ENCODE measurements at places on chromosomes 12 and 14.

DNA sequence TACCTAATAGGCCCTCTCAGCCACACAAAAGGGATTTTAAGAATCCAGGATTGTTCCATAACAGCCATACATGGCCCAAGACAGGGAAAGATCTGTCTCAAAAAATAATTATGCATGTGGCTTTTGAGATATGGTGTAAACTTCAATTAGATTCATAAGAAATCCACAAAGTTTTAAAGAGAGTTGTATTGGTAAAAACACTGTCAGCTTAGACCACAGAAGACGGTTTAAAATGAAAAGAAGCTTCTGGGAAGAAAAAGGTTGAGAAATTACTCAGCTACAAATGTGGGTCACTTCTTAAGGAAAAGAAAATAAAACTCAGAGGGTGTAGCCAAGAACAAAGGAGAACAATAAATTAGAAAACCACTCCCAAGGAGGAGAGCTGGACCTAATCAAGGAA lies 191.4 kb downstream of the KIF26A start:
- no peak for DNase-seq

DNA sequence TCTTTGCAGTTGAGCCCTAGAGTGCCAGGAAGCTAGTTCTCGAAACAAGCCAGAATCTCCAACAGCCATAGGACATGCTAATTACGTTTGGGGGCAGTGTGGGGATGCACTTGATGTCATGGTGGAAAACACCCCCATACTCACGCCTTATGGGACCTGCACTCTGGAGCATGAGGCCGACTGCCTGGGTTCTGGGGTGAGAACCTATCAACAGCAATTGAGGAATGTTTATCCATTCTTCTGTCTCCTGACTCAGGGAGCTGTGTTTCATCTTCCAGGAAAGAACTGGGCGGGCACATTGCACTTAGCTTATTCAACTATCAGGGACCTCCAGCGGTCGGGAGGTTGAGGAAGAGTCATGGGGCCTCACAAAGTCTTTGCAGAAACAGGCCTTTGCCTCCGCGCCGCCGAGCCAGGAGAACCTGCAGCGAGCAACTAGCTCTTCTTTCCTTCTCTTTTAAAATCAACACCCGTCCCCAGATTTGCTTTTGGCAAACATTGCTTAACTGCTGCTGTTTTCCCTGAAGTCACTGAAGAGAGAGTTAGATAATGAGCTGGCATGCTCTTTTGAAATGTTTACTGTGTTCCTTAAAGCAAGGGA lies 226.1 kb upstream of the DIO3 start:
- DNase-seq: no peak

DNA sequence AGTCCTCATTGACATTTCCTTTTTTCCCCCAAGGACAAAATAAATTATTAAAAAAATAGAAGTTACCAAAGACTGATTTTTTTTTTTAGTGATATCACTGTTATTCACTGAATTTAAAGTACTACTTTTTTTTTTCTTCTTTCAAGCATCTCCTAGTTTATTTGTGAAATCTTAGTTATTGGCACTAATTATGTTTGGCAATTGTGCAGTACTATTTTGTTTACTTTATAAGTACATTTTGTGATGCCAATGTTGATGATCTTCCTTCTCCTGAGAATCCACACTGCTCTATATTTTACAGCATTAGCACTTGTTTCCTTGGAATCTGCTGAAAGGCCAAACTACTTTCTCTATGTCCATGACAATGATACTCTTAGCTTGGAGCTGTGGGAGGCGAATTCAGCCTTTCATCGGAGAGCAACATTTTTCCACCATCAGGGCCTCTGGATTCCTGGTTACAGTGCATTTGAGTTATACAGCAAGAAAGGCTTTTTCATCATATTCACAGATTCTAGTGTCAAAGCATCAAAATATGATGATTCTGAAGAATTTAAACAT lies 123.8 kb upstream of the PTPRQ start:
- no peak for DNase-seq

- no peak for DNase-seq
Observed at GRCh38 chr12:76495556-76495955, 64.0 kb downstream of the OSBPL8 start.

GRCh38 chr12:42935756-42936155 lies 346.2 kb upstream of the PRICKLE1 start:
- DNase-seq: no peak

DNA sequence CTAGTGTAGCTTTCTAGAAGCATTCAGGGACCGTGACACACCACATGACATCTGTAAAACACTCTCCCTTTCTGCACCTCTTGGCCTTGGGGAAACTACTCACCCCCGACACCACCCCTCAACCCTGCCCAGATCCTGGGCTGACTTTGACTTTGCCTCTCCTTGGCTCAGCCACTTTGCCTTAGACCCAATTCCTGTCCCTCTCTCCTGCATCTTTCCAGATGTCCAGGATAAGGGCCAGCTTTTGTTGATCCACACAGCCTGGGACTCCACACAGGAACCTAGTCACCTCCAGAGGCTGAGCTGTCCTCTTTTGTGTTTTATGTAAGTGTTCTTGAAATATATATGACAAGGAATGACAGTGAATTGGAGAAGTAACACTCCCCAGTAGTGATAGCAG lies 153.7 kb upstream of the PLXNC1 start:
- DNase-seq: no peak

DNA sequence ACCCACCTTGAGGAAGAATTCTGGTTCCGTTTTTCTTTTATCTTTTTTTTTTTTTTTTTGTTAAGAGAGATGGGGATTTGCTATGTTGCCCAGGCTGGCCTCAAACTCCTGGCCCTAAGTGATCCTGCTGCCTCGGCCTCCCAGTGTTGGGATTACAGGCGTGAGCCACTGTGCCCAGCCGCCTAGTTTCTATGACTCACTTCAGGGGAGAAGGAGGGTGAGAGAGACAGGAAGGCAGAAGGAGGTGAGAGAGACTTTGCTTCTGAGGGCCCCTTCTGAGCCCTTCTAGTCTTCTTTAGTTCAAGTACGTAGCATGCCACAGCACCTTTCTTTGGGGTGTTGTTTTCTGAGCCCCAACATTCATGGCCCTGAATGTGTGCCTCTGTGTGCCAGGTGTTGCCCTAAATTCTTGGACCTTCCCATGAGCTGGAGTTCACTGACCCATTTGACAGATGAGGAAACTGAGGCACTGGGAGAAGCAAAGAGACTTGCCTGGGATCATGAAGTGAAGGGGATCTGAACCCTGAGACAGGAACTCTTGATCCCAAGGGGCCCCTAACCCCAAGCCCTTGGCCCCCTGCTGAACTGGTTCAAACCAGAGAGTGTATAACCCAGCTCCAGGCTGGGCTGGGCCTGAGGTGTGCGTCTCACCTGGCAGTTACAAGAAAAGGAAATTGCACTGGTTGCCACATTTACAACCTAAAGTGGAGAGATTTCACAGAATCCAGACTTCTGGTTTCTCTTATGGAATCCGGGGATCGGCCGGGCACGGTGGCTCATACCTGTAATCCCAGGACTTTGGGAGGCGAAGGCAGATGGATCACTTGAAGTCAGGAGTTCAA lies 20.8 kb downstream of the SH2B3 start:
- DNase-seq: no peak

DNA sequence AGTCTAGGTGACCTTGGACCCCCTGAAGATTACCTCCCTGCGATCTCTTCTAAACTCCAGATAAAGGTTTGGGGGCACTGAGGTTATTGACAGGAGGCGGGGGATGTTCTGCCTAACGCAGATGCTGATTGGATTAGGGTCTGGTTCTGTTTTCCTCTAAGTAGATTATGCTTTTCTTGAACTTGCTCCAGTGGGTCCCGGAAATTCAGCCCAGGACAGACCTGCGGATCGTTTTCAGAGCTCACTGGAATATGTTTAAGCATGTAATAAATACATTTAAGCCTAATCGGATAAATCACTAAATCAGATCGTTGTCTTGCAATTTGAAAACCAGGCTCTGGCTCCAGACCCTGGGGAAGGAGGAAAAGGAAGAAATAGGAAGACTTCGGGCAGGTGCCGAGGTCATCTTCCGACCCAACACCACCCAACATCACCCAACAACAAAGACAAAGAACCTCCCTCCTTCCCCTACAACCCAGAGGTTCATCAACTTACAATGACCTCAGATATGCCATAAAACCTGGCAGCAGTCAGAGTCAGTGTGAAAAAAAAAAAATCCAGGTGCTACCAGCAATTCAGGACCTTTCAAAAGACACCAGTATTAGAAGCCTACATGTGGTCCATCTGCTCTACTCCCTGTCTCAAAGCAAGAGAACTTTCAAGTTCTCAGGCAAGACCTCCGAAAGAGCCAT lies 148.4 kb downstream of the KSR2 start:
- no peak for DNase-seq

DNA sequence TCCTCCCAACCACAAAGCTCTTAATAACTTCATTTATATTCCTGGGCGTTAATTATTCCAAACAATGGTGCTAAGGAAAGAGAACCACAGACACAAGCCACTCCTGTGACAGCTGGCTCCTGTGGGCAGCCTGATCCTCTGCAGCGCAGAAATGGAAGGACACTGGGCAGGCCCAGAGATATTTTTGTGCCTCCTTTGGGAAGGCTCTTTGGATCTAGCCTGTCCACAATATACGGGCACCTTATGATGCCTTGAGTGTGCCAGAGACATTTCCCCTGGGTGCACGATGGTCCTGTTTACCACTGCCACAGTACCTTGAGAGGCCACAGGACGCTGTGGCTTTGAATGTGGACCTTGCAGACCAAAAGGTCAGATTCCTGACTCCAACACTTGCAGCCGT lies 2.1 kb downstream of the ASB2 start:
- DNase-seq: no peak

GRCh38 chr12:50394469-50395029 lies 1.9 kb downstream of the FAM186A start:
- DNase-seq: no peak

DNA sequence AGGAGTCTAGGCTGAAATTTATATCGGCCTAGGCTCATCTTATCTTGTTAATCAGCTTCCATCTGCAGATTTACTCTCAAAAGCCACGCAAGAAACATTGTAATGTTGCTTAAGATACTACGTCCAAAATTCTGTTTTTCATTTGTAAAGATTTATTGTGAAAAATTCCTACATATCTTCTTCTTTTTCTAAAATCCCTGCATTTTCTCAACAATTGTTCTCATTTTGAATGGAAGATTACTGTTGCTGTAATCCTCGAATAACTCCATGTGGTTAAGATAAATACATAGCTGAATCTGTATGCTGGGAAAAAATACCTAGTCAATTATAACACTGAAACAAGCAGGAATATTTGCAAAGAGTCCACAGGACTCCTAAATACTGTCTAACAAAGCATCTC lies 15.6 kb downstream of the INSM2 start:
- no peak for DNase-seq

GRCh38 chr14:90332271-90332584 lies 487 bp upstream of the NRDE2 start:
- no peak for DNase-seq

DNA sequence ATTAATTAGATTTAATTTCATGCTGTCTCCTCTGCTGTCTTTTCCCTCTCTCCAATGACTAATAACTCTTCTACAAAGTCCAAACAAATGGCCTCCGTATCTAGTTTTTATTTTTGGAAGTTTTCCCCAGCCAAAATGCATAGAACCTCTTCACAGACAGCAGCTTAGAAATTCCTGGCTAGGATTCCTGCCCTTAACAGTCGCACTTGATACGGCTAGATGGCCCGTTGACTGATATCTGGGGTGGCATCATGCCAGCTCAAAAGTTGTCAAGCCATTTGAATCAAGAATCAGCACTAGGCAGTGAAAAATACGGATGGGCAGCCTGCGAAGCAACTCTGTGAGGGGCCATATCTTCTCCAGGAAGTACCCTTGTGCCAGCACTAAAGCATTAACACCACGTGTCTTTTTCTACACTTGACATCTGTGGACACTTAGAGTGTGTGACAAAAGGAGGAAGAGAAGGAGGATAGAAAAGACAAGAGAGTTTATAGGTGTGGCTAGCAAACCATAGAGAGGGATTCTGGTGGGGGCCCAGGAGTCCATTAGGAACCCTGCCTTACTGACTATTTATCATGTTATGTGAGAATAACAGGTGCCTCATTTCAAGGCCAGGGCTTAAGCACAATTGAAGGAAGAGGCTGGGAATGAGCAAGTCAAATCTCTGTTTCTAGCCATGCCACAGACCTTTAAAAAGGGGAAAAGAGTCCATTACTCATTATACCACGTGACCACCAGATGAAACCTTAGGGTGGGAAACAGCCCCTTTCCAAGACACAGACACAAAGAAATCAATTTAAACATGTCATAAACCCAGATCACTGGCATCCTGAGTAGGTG lies 39.2 kb upstream of the KRR1 start:
- no peak for DNase-seq

GRCh38 chr12:53191885-53192530 lies 11.3 kb upstream of the CSAD start:
- no peak for DNase-seq

DNA sequence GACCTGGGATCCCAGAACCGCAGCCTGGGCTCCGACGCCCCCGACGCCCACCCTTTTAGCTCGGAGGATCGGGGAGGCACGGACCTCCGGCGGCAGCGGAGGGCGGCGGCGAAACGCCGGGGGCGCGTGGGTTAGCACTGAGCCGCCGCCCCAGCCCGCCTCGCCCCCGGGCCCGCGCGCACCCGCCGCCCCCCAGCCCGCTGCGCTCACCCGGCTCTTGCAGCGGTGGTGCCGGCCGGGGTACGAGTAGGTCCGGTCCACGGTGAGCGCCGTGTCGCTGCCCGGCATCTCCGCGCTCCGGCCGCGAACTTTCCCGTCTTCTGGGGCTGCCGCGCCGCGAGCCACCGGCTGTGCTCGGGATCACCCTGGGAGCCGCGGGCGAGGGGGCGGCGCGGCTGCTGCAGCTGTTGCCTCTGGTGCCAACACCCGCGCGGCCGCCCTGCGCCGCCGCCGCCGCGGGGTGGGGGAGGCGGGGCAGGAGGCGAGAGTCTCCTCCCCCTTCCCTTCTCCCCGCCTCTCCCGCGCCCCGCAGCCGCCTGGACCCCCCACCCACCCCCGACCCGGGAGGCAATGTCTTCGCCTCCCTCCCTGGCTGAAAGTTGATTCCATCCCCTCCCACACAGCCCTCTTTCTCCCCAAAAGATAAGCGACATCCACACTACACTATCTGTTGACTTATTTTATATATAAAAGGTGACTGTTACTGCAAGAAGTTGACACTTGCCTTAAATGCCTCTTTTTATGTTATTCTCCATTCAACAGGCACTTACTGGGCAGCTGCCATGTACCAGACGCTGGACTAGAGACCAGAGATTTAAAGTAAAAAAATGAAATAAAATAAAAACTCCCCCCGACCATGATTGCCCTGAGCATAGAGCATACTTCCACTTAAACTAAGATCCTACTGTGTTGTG lies at the start of gene TMCC3:
TSS of gene TMCC3 (minus strand) at position 415 of the 914 bp plus-strand sequence. CDS start at position 288, 127 bp downstream.
- DNase-seq: no peak

DNA sequence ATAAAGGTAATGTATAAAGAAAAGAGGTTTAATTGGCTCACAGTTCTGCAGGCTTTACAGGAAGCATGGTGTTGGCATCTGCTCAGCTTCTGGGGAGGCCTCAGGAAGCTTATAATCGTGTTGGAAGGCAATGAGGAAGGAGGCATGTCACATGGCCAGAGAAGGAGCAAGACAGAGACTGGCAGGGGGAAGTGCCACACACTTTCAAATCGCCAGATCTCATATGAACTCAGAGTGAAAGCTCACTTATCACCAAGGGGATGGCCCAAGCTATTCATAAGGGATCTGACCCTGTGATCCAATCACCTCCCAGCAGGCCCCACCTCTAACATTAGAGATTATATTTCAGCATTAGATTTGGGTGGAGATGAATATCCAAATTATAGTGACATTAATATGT lies 26.3 kb downstream of the LDHB start:
- no peak for DNase-seq
